ENCODE measurements at places on chromosomes 6 and 20. TPM values are rescaled to one million over a fixed set of nuclear protein-coding genes. Genes with fewer than 3 reads are reported as not detected.
A peak's percentile ranks its signal among the peaks of the same experiment; 100 is the strongest.

DNA sequence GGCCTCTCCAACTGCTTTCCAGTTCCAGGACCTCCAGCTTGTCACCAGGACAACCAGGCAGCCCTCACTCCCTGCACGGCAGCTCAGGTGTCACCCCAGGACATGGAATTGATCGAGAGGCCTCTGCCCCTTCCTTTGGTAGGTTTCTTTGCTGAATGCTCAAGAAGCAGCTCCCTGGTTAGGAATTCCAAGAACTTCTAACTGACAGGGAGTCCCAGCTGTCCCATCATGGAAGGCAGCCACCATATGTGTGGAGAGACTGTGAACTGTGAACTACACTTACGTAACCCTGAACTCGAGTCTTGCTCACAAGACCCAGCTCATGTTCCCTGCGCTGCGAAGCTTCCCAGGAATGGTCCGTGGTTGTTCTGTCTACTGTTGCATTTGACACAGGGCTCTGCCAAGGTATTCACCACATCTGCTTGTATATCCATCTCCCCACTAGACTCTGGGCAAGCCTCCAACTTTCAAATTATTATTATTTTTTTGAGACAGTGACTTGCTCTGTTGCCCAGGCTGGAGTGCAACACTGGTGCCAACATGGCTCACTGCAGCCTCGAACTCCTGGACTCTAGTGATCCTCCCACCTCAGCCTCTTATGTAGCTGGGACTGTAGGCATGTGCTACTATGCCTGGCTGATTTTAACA lies 35.7 kb downstream of the MGME1 start:
- no peak overlapping the region for H3K27ac ChIP-seq
- no peaks in the 10 kb centered on the region for H3K27me3 ChIP-seq
- no peak overlapping the region for H3K4me3 ChIP-seq
- H3K36me3 ChIP-seq: no peaks in the 10 kb centered on the region
- DNase-seq: no peak

Gene PPP1R3G
- total RNA-seq: 0.17 TPM

DNA sequence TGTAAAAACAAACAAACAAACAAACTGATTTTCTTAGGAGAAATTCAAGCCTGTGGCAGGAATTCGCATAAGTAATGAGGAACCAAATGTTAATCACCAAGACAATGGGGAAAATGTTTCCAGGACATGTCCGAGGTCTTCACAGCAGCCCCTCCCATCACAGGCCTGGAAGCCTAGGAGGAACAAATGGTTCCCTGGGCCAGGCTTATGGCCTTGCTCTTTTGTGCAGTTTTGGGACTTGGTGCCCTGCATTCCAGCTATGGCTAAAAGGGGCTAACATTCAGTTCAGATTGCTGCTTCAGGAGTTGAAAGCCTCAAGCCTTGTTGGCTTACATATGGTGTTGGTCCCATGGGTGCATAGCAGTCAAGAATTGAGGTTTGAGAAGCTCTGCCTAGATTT lies 1372.7 kb upstream of the CITED2 start:
- H3K36me3 ChIP-seq: no peaks in the 10 kb centered on the region
- H3K4me1 ChIP-seq: no peaks in the 10 kb centered on the region
- no peak overlapping the region for H3K27ac ChIP-seq
- H3K4me3 ChIP-seq: no peak overlapping the region

Gene FKBP1C
- 1.9 TPM for total RNA-seq

GRCh38 chr6:165298402-165298801 lies 11.0 kb downstream of the C6orf118 start:
- H3K27ac ChIP-seq: no peak overlapping the region
- no peak overlapping the region for H3K4me3 ChIP-seq
- H3K27me3 ChIP-seq: no peaks in the 10 kb centered on the region
- H3K4me1 ChIP-seq: no peaks in the 10 kb centered on the region
- no peaks in the 10 kb centered on the region for H3K36me3 ChIP-seq

DNA sequence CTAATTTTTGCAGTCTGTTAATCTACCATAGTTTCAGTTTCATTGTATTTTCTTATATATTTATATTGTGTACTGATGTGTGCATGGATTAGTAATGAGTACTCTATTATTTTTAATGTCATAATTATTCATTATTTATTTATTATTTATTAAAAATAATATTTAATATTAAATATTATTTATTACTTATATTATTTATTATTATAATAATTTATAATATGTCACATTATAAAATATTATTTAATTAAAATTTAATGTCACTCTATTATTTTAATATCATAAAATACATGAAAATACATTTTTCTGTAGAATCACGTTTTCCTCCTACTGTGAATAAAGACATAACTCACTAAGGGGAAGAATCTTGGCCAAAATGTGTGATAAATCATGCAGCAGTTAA lies 30.5 kb downstream of the POM121L2 start:
- no peak for DNase-seq
- H3K27me3 ChIP-seq: peaks cover 100% of the 10 kb centered on the region
- H3K4me1 ChIP-seq: peaks cover 3% of the 10 kb centered on the region
- H3K4me3 ChIP-seq: no peak overlapping the region
- no peaks in the 10 kb centered on the region for H3K36me3 ChIP-seq

Gene PNPLA1
- total RNA-seq: not detected

- no peak overlapping the region for H3K4me3 ChIP-seq
- no peaks in the 10 kb centered on the region for H3K36me3 ChIP-seq
- peaks cover 47% of the 10 kb centered on the region for H3K4me1 ChIP-seq
- H3K27me3 ChIP-seq: no peaks in the 10 kb centered on the region
- H3K27ac ChIP-seq: peak overlapping the region; percentile 71
Observed at GRCh38 chr6:35024551-35025054, 116.5 kb downstream of the TCP11 start.

Gene CGAS
- 11.8 TPM for total RNA-seq

DNA sequence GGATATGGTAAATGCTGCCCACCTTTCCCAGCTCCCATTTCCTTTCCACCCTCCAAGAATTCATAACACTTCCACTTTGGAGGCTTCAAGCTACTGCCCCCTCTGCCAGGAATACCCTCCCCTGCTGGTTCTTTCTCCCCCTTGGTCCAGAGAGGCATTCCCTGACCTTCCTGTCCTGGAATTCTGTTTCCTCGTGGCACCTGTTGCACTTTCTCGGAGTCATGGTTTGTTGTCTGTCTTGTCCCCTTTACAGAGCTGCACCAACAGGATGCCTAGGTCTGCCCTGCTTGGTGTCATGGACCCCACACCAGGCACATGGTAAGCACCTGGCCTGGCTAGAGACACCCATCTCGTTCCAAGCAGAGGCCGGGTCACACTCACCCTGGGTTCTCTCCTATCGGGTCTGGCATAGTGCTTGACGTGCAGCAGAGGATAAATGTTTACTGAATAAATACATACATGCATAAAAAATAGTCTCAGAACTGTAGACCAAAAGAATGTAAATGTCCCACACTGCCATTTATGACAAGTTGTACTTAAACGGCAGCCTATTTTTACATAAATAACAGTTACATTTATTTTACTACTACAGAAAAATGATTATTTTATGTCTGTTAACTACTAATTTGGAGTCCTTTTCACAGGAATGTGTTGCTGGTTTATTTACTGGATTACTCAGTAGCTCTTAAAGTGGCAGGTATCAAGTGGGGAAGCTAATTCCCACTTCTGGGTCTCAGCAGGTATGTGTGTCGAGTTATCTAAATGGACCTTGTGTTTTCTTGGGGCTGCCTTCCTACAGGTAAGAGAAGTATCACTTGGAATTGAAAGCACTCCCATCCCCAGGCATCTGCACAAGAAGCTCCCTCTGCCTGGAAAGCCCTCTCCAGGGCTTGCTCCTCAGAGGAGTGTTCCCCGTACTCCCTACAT lies 69.3 kb downstream of the KIF13A start:
- no peak overlapping the region for H3K27ac ChIP-seq
- H3K36me3 ChIP-seq: no peaks in the 10 kb centered on the region
- H3K27me3 ChIP-seq: no peaks in the 10 kb centered on the region

Gene MEI4
- not detected for total RNA-seq

DNA sequence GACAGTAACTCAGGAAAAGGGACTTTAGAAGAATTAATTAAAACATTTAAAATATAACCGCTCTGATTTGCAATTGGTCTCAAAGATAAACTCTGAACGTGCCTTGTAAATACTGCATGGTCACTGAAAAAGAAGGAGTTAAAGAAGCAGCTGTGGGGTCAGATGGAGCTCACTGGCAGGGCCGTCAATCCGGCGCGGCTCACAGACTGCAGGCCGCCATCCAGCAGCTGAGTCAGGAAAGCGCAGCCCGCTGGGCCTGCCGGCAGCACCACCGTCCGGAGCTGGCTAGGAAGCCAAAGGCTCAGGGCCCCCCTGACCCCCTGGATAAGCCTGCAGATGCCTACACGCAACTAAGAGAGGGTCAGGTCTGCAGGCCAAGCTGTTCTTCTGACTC lies 54.2 kb upstream of the FRMD1 start:
- H3K27me3 ChIP-seq: peaks cover 29% of the 10 kb centered on the region
- no peak overlapping the region for H3K4me3 ChIP-seq
- no peaks in the 10 kb centered on the region for H3K36me3 ChIP-seq
- DNase-seq: peak; percentile 71
- no peaks in the 10 kb centered on the region for H3K4me1 ChIP-seq

DNA sequence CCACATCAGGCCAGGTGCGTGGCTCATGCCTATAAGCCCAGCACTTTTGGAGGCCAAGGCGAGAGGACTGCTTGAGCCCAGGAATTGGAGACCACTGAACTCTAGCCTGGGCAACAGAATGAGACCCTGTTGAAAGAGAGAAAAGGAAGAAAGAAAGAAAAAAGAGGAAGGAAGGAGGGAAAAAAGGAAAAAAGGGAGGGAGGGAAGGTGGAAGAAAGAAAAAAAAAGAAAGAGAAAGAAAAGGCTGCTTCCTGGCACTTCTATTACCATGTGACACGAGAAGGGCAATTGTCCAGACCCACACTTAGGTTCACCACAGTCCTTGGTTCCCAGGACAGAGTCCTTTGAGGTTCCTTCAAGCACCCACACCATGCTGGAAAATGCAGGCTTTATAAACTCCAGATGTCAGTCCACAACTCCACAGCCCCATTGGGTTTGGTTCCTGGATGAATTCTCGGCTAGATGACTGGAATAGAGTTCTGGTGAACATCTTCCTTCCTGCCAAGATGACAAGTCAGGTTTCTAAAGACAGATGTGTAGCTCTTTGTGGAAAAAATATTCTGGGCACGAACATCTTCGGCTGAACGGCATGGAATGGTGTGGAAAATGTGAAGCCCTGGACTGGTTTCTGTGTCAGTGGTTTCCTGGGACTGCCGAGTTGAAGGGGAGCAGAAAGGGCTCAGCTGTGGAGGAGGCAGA lies 32.5 kb downstream of the NT5E start:
- no peaks in the 10 kb centered on the region for H3K27me3 ChIP-seq
- H3K36me3 ChIP-seq: no peaks in the 10 kb centered on the region
- no peak overlapping the region for H3K27ac ChIP-seq
- DNase-seq: no peak
- no peak overlapping the region for H3K4me3 ChIP-seq
- H3K4me1 ChIP-seq: no peaks in the 10 kb centered on the region

DNA sequence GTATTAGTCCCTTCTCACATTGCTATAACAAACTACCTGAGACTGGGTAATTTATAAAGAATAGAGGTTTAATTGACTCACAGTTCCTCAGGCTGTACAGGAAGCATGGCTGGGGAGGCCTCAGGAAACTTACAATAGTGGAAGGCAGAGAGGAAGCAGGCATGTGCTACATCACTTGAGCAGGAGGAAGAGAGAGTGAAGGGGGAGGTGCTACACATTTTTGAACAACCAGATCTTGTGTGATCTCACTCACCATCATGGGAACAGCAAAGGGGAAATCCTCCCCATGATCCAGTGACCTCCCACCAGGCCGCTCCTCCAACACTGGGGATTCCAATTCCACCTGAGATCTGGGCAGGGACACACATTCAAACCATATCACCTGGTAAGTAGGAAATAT lies 630.6 kb downstream of the QKI start:
- H3K4me3 ChIP-seq: no peak overlapping the region
- no peak for DNase-seq
- no peaks in the 10 kb centered on the region for H3K27me3 ChIP-seq
- H3K27ac ChIP-seq: no peak overlapping the region
- H3K4me1 ChIP-seq: no peaks in the 10 kb centered on the region

GRCh38 chr6:134457941-134458340 lies 140.0 kb upstream of the SGK1 start:
- no peaks in the 10 kb centered on the region for H3K36me3 ChIP-seq
- peaks cover 3% of the 10 kb centered on the region for H3K4me1 ChIP-seq
- H3K27me3 ChIP-seq: no peaks in the 10 kb centered on the region
- DNase-seq: no peak
- H3K4me3 ChIP-seq: no peak overlapping the region

GRCh38 chr6:144758602-144759001 lies 473.5 kb downstream of the UTRN start:
- H3K27ac ChIP-seq: no peak overlapping the region
- DNase-seq: no peak
- no peaks in the 10 kb centered on the region for H3K27me3 ChIP-seq
- H3K4me1 ChIP-seq: no peaks in the 10 kb centered on the region
- no peak overlapping the region for H3K4me3 ChIP-seq

- H3K4me1 ChIP-seq: no peaks in the 10 kb centered on the region
- no peaks in the 10 kb centered on the region for H3K27me3 ChIP-seq
- H3K36me3 ChIP-seq: no peaks in the 10 kb centered on the region
- peak; percentile 57 for DNase-seq
- no peak overlapping the region for H3K4me3 ChIP-seq
Observed at GRCh38 chr20:51462566-51463276, 79.8 kb downstream of the NFATC2 start.

DNA sequence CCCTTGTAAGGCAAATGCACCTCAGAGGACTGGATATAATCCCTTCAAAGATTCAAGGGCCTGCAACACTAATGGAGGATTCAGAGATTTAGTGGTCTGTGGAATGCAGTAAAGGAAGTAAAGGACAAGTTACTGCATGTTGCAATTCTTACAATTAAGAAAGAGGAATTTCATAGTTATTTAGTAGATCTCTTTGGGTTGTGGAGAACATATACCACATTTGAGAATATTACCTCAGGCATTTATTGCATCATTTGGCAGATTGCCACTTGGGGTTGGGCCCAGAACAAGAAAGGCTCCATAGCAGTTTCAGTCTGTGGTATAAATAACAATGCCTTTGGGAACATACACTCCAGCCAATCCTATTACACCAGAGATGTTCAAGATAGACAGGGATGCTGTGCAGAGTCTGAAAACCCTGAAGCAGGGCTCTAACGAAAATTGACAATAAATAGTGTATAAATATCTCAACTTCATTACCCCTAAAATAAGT lies 20.9 kb upstream of the EPM2A start:
- no peaks in the 10 kb centered on the region for H3K4me1 ChIP-seq
- H3K36me3 ChIP-seq: no peaks in the 10 kb centered on the region
- no peaks in the 10 kb centered on the region for H3K27me3 ChIP-seq
- no peak overlapping the region for H3K4me3 ChIP-seq
- H3K27ac ChIP-seq: no peak overlapping the region

Gene MUCL3
- 4.0 TPM for total RNA-seq

Data from left lung (tissue), 14 donors.